ENCODE measurements at places on chromosomes 11 and 22.

DNA sequence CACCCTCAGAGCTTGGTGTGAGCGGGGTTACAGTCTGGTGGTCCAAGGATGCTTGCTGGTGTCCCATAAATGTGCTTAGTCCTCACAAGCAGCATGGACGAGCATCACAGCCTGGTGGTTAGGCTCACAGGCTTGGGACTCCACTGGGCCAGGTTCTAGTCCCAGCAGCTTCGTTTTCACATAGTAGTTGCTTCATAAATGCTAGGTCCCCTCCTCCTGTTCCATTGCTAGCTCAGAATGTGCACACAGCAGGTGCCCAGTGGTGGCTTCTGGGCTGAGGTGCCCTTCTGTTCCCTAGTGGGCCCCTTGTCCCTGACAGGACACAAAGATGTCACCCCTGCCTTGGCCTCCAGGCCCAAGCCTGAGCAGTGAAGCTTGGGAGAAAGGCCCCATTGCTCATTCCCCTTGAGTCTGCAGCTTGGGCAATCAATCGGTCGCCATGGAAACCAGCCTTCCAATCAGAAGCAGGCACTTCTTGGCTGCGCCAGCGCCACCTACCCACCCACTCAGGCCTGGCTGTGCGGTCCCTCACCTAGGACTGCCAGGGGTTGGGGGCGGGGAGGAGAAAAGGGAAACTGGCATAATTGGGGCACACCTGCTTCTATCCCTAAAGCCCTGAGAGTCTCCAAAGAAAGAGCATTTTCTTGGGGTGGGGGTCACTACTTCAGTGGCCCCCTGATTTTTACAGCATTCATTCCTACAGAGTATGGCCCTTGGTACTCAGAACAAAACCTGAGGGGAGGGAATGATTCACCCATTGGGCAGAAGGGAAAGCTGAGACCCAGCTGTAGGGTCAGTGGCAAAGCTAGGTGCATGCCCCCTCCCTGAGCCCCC lies 48.1 kb downstream of the CYTH4 start:
- no peak for DNase-seq

- no peak for DNase-seq
Measured at GRCh38 chr11:11251394-11251970, 101.6 kb downstream of the CSNK2A3 start.

GRCh38 chr11:73334384-73335203 lies 26.5 kb downstream of the ARHGEF17 start:
- no peak for DNase-seq

DNA sequence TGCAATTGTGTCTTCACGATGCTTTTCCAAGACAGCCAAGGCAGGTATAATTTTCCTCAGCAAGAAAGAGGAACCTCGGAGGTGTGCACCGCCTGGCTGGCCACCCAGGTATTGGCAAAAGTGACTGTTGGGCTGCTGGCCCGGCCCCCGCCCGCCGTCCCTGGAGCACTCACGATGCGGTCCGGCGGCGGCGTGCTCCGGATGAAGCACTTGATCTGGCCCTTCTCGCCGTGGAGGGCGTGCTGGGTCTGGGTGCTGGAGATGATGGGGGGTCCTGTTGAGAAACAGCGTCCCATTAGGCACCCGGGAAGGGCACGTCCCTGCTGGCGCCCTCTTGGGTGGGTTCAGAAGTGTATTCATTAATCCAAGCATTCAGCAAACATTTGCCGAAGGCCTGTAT lies 84.8 kb downstream of the ST3GAL4 start:
- no peak for DNase-seq

- DNase-seq = no peak
Measured at GRCh38 chr22:19799322-19800190, 39.0 kb downstream of the TBX1 start.

- peak; percentile 26 for DNase-seq
Measured at GRCh38 chr22:42269432-42270175, 849 bp downstream of the TCF20 start.

- no peak for DNase-seq
Measured at GRCh38 chr11:113681711-113682413, 24.2 kb downstream of the TMPRSS5 start.

DNA sequence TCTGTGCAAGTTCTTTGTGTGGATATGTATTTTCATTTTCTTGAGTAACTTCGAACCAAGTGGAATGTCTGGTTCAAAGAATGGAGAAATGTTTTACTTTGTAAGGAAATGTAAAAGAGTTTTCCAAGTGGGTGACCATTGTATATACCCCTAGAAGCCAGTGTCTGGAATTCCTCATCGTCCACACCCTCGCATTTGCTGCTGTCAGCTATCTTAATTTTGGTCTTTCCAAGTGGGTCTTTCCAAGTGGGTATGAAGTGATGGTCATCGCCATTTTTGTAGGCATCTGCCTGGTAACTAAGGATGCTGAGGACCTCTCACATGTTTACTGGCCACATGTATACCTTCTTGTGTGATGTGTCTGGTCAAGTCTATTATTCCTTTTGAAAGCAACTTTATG lies 547.5 kb downstream of the TBC1D22A start:
- DNase-seq = no peak

DNA sequence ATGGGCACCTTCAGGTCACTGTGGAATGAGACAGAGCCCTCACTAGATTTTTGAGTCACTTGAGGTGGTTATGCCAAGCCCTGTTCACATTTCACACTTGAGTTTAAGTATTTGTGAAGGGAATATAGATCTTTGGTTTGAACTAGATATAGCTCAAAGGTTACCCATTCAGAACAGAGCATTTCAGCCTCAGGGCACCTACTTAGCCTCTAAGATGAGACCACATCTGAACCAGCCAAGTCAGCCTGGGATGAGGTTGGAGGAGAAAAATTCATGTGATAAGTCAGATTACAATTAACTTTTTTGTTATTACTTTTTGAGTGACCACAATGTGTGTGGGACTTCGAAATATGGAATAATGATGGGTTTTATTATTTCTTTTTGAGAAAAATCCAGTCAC lies 127.8 kb downstream of the TEAD1 start:
- no peak for DNase-seq

DNA sequence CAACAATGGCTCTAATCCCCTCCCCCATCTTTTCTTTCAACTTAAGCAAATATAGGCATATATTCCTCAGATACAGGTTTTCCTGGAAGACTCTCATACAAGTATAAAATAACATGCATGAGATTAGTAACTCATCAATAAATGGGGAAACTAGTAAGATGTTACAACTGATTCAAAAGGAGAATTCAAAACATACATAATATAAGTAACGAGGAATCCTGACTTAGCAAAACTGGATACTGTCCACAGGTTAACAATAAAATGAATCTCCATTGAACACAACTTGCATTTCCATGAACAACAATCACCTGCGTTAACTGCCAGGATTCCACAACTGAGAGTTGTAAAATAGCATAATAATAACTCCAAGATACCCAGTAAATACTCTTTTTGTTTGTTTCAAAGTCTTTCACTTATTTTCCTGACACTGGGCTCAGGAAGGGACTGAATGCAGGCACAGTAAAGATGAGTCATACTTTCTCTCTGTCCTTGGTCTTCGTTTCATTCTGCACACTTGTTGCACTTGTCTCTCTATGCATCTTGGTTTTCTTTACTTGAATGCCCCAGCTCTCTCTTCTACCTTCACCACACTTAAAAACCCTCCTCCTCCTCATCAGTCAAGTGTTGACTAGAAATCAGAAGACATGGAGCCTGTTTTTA lies 8.1 kb downstream of the APIP start:
- no peak for DNase-seq

GRCh38 chr11:117792241-117792640 lies 4.8 kb downstream of the DSCAML1 start:
- DNase-seq = no peak

- no peak for DNase-seq
Measured at GRCh38 chr11:7592711-7593110, 78.9 kb downstream of the PPFIBP2 start.

DNA sequence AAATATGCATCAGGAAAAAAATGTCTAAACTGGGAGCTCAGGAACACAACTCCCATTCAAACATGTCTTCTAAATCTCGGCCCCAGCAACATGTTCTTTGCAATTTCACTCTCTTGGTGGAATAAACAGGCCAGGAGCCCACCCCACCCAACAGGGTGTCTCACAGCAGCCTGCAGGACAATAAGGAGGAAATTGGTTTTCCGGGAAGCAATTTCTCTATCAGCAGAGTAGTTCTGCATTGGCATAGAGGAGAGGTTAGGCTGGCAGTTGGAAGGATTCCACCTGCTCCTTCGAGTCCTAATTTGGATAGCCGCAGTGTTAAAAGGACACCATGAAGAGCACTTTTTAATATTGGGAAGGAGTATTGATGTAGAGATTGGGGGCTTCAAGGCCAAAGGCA lies 55.9 kb upstream of the BARX2 start:
- no peak for DNase-seq

DNA sequence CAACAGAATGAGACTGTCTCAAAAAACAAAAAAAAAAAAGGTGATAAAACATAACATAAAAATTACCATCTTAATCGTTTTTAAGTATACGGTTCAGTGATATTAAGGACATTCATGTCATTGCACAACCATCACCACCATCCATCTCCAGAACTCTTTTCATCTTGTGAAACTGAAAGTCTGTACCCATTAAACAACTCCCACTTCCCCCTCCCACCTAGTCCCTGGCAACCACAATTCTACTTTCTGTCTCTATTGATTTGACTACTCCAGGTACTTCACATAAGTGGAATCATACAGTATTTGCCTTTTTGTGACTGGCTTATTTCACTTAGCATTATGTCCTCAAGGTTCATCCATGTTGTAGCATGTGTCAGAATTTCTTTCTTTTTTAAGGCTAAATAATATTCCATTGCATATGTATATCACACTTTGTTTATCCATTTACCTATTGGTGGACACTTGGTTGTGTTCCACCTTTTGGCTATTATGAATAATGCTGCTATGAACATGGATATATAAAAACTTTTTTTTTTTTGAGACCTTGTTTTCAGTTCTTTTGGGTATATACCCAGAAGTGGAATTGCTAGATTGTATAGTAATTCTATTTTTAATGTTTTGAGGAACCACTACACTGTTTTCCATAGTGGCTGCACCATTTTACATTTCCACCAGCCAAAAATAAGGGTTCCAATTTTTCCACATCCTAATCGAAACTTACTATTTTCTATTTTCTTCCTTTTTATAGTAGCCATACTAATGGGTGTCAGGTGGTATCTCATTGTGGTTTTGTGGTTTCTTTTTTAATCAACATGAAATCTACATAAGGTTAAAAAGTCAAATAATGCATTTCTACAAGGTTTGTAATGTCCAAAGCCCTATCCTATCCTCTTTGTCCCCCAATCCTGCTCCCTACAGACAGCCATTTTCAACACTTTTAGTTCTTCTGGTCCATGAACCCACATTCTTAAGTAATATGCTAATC lies 23.4 kb upstream of the PIK3C2A start:
- no peak for DNase-seq

DNA sequence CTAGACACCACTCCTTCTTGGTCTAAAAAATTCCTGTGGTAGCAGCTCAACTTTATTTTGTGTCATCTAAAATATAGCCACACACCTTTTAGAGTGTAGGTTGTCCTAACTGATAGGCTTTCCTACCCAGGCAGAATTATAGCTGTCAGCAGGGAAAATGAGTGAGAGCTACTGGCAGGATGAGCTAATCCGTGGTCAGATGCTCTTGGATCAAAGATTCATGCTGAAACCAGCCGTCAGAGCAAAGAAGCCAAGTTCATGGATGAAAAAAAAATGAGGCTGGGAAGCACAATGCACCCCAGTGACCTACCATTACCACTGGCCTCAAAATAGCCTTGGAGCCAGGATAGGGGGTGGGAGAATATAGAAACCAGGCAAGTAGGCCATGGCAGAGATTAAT lies 113.1 kb upstream of the BLID start:
- DNase-seq = no peak

DNA sequence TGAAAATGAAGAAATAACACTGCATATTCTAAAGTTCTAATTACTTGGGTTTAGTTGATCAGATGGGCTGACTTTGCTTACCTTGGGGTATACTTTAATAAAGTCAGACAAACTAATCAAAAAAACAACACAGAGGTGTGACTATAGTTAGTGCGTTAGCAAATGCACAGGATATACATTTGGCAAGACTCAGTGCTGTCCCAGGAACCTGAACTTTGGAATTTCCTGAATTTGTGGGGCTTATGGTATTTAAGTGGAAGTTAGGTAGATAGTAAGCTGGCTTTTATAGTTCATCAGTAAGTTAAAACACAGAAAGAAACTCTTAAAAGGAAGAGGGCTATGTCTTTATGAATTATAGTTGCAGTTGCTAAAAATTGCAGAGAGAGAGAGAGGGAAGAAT lies 302.6 kb upstream of the DDI1 start:
- no peak for DNase-seq

GRCh38 chr11:79742176-79742575 lies 301.3 kb upstream of the TENM4 start:
- DNase-seq = no peak

GRCh38 chr11:393219-394033 lies 583 bp upstream of the PKP3 start:
- no peak for DNase-seq

- no peak for DNase-seq
Measured at GRCh38 chr22:37520776-37521191, 1.6 kb upstream of the CARD10 start.

DNA sequence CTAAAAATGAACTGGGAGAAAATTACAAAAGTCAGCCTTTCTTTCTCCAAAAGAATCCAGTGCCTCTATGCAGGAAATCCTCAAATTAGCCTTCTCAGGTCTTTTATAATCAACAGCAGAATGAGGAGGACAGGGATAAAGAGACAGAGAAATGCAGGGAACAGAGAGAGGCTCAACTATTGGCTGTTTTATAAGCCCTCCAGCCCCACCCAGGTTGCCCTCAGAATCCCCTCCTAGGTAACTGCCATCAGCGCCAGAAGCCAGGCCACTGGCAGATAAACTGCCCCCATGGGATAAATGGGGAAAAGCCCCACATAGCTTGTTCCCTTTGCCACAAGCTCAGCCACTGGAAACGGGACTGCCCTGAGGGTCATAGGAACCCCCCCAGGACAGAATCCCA lies 10.9 kb upstream of the HMOX1 start:
- DNase-seq = no peak

DNA sequence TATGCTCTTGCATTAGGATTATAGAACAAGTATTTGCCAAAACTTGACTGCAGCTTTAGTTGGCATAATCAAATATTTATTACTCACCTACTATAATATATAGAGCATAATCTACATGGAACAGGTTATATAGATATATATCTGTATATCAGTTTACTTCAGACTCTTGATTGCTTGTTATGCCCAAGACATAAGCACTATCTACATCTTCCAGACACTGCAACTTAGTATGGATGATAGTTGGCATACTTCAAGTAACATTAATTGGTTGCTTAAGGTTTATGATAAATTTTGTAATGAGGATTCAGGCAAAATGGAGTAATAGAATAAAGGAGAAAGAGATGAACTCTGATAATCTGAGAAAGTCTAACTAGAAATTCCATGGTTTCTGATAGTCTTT lies 1.0 kb downstream of the CCDC15 start:
- DNase-seq = no peak

- DNase-seq = no peak
Measured at GRCh38 chr11:33475993-33476392, 218.8 kb downstream of the HIPK3 start.

All from stimulated activated CD4-positive, alpha-beta T cell treated with anti-CD3 and anti-CD28 coated beads, Interleukin-1b, Interleukin-23, amount 100 ng/mL, for 1 hour (primary cell).